ENCODE measurements at places on chromosomes 12 and 14.

DNA sequence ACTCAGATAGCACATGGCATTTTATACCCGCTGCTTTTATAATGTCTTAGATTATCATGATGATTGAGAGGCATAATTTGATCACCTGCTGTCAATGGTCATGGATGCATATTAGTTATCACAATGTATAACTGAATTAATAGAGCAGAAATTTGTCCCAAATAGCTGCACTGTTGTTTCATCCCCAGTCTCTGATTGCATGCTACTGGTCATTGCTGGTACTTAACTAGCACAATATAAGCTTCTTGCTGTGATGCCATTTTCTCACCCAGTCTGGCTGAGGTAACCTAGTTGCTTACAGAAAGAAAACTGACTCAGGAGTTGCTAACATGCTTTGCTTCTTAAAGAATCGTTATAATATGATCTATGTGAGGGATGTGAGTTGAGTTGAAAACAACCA lies 76.8 kb upstream of the PLEKHA5 start:
- no peak for DNase-seq

- no peak for DNase-seq
Measured at GRCh38 chr12:21301-22189, 45.0 kb upstream of the IQSEC3 start.

DNA sequence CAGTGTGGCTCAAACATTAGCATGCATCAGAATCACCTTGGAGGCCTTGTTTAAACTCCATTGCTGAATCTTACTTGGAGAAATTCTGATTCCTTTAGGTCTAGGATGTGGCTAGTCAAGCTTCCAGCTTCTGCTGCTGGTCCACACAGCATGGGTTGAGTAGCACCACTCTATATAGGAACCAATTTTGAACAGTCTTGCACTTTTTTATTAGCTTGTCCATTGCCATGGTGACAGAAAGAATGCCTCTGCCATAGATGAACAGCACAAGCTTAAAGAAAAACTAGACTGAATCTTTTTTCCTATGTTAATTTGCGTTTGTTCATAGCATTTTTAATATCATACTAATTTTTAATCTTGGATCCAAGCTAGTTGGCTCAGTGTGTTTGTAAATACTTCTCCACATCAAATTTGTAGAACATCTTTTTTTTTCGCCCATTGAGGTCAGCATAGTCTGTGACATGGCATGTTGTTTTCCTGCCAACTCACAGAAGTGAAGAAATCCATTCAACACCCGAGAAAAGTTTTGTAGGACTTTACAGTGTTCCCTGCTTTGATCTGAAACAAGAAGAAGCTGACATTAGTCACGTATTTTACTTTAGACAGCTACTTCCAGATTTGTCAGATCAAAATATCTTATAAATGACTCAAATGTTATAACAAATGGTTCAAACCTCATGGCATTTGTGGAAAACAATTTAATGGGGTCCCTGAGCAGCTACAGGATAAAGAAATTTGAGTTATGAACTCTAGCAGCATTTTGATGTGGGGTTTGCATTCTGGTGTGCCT lies 438.8 kb downstream of the EGLN3 start:
- DNase-seq = no peak

DNA sequence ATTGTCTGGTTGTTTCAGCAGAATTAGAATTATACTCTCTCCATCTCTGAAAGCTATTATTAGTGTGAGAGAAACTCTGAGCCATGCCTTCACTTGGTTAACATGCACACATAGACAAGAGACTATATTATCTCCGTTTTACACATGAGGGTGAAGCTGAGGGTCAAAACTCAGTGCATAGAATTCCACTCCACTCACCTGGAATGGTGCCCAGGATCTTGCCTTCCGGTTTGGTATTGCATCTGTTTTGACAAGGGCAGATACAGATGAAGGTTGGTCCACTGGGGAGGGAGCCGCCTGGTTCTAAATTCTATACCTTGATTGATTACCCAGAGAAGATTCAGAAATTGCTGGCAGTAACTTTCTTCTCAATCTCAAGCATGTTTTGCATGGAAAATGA lies 149.5 kb upstream of the PELI2 start:
- no peak for DNase-seq

GRCh38 chr14:68669603-68670358 lies 123.1 kb downstream of the ZFP36L1 start:
- no peak for DNase-seq

DNA sequence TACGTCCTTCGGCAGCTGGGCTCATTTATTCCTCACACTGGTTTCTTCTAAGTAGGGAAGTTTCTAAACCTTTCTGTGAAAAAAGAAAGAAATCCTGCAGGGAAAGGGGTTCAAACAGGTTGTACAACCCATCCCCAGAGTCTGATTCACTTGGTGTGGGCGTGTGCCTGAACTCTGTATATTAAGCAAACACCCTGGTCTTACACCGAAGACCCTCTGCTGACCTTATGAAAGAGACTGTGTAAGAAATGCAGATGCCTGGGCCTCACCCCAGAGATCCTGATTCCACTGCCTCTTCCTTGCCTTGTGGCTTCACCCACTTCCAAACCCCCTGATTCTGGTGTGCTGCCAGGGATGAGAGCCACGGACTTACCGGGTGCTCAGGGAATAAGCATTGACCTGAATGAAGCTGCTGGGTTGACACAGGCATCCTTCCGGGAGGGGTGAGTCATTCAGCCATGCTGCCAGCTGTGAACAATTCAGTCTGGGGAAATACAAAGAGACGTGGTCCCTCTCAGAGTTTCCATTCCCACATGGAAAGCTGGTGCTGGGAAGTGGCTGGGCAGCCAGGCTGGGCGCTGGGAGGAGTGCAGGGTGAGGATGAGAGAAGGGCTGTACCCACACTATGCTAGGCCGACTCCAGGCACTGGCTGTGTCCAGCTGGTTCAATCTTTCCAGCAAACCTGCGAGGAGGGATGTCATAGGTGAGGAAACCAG lies 26.5 kb upstream of the ACTN1 start:
- DNase-seq = no peak

- DNase-seq = no peak
Measured at GRCh38 chr12:27505109-27505508, 18.9 kb upstream of the PPFIBP1 start.

GRCh38 chr12:75975702-75976101 lies 55.9 kb downstream of the PHLDA1 start:
- no peak for DNase-seq

DNA sequence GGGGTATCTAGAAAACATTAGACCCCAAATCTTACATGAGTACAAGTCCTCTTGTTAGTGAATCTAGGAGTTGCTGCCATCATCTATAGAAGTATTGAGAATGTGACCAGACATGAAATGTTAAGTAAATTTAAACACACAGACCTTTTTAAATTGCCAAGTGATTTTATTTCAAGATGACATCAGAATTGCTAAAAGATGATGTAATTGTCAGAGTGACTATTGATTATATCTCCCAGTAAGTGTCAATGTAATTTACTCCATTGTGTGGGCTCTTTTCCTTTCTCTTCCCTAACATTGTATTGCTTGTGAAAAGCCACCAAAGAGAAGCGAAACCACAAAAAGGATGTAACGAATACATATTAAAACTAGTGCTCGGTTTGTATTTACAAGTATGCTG lies 16.8 kb downstream of the ADAM21 start:
- DNase-seq = no peak

DNA sequence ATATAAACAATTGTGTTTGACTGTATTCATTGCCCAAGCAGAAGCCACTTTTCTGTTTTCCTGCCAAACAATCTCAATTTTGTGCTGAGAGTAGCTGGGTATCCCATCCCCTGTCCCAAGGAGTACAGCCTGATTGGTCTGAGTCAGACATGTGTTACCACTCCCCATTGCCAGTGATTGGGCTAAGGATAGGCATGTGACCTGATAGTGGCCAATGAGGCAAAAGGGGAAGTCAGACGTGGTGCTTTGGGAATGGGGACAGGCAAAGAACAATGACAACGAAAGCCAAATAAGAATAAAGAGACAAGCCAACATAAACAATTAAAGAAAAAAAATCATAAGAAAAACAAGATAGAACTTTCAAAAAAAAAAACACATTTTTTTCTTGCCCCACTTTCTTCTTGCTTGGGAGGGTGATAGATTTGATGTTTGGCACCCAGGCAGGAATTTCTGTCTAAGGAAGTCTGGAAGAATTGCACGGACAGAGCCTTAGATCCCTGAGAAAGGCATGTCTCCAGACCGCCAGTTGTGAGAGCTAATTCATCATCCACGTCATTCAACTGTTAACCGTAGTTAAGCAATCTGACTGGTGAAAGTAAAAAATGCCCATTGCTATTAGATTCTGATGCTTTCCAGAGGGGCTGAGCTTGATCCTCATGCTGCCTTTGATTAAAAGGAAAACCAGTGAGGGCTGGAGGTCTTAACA lies 626.6 kb upstream of the TMEM132C start:
- no peak for DNase-seq

GRCh38 chr14:94548999-94549985 lies 11.9 kb upstream of the SERPINA4 start:
- DNase-seq = peak; percentile 40

DNA sequence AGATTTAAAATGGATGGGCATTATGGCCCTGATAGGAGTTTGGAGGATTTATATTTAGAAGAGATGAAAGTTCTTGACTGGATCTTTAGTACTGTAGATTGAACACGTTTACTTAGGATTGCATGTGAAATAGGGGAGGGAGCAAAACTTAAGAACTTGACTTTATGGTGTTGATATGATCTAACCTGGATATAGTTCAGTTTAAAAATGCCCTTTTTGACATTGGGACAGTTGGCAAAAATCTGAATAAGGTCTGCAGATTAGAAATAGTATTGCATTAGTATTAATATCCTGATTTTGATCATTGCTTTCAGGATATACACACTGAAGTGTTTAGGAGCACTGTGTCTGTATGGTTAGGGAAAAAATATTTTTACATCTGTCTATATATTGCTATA lies 9.6 kb downstream of the TMBIM6 start:
- no peak for DNase-seq

DNA sequence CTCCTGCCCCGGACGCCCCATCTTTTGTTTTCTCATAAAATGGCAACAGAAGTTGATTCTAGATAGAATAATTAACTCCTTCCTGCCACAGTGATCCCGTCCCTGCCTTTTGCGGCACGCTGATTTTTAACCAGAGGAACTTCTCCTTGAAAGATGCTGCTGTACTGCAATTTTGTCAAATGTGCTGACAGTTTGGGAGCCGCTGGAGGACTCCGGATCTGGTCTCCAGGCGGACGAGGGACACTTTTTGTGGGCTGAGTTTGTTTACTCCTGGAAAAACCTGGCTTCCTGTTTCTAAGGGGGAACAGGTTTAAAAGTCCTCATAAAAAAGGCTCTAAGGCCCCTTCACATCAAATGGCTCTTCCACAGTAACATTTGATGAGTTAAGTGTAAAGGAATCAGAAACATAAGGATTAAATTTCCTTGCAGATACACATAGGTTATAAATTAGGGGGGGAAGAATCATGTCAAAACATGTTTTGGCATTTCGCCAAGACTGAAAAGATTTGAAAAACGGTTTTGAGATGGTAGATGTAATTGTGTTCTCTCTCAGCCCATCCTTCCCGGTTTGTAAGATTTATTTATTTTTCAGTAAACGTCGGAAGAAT lies 15.5 kb downstream of the FZD10 start:
- DNase-seq = no peak
